Astrocyte of the cerebellum (primary cell): ENCODE measurements at places on chromosomes 12 and 14.

- no peak for DNase-seq
These were observed 172.5 kb upstream of the FOXN3 start for GRCh38 chr14:89589400-89590118.

DNA sequence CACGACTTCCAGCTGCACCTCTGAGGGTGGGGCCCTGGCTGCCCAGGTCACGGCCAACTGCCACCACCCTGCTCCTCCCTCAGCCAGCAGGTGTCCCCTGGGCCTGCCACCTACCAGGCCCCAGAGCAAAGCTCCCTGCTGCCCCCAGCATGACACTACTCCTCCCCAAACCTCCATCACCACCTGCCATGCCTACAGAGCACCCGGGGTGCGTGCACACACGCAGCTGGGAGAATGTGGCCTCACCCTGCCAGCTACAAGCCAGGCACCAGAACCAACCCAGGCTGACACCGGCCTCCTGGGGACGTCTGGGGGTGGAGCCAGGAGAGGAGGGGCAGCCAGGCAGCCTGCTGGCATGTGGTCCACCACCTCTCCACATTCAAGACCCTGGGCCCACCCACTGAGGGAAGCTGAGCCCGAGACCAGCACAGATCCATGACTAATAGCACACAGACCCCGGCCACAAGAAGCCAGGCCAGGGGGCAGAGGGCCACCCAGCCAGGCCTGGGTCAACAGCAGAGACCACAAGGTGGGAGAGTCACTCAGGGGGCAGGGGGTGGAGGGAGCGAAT is 3.4 kb downstream of the JAG2 start:
- DNase-seq = no peak

DNA sequence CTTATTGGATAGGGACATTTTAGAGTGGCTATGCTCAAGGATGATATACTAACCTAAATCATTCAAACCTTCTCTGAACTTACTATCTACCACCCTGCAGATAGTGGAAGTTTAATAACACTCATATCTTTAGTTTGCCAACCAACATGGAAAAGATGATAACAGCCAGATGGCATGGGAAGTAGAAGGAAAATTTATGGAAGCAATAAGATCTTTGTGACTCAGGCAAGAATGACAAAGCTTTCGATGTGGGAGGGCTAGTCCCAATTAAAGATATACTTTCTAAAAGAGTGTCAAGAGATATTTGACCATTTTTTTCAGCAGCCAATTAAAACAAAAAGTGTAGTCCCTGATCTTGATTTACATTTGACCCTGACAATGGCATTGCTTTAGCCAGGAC is 631.7 kb downstream of the RPS29 start:
- no peak for DNase-seq

DNA sequence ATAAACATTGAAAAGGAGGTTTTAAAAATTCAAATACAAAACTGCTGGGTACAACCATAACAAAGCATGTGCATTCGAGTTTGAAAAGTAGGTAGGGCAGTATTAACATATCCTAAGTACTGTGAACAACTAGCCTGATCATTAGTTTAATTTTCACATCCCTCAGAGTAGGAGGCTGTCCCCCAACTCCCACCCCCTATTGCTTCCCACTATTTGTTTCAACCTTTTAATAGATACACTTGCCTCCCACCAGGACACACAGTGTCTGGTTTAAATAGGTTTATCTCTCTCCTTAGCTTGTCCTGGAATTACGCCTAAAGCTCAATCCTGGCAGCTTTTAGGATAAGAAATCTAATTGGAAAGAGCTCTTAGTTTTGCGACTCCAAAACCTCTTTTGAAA is 2.1 kb downstream of the TAOK3 start:
- DNase-seq = no peak

DNA sequence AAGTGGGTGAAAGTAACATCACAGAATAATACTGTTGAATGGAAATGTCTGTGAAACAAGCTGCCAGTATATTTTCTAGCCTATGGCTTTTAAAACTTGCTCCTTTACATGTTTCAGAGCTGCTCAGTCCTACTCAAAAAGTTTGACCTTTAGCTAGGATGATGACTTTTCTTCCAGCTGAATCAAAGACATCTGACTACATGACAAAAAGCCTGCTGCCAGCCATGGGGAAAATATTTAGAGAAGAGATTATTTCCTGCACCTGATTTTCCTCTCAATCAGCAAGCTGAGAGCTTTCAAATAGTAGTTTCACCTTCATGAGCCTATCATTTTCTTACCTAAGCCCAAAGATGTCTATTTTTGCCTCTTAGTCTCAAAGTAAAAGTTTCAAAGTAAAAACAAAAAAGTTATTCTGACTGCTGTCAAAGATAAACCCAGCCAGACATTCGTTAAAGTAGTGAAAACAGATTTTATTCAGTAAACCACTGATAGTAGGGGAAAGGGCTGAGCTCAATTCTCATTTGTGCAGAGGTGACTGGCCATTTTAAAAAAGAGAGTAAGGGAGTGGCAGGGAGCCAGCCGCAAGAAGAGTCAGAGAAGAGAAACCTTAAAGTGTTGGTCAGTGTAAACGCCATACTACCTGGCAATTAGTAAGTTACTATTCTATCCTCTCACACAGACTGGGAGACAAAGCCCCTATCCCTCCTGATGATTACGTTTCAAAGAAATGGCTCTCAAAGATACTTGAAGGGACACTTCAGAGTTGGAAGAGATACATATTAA is 2.2 kb downstream of the ATP6V1D start:
- DNase-seq = no peak

DNA sequence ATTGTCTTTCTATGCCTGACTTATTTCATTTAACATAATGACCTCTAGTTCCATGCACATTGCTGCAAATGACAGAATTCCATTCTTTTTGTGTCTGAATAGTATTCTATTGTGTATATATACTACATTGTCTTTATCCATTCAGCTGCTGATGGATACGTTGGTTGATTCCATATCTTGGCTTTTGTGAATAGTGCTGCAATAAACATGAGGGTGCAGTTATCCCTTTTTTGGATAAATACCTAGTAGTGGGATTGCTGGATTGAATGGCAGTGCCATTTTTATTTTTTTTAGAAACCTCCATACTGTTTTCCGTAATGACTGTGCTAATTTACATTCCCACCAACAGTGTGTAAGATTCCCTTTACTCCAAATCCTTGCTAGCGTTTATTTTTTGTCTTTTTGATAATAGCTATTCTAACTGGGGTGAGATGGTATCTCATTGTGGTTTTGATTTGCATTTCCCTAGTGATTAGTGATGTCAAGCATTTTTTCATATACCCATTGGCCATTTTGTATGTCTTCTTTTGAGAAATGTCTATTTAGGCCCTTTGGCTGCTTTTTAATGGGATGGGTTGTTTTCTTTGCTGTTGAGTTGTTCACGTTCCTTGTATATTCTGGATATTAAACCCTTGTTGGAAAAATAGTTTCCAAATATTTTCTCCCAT is 2.3 kb downstream of the OAS2 start:
- DNase-seq = no peak

- no peak for DNase-seq
These were observed 90.2 kb downstream of the LIN7A start for GRCh38 chr12:80847575-80847974.

DNA sequence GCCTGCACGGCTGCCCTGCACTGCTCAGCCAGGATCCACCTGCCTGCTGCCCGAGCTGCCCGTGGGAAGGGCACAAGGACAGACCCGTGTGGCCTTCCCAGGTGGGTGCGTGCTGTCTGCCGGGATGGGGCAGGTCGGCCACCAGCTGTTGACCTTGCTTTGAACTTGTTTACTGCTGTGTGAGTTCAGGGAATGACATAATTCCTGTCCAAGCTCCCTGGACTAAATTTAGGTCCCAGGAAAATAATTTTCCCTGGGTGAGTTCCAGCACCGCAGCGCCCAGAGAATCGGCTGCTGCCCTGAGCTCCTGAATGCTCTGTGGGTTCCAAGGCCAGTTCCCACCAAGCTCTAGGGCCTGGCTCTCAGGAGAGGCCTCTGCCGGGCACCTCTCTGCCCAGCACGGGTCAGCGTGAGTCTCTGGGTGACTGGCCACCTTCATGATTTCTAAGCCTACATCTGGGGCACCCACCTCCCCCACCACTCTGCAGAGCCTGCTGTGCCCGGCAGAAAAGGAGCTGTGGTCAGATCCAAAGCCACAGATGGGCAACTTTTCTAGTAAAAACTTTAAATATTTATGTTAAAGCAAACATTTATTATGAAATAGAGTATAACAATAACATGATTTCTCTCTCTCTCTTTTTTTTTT is 27.2 kb upstream of the MLXIP start:
- DNase-seq = no peak

DNA sequence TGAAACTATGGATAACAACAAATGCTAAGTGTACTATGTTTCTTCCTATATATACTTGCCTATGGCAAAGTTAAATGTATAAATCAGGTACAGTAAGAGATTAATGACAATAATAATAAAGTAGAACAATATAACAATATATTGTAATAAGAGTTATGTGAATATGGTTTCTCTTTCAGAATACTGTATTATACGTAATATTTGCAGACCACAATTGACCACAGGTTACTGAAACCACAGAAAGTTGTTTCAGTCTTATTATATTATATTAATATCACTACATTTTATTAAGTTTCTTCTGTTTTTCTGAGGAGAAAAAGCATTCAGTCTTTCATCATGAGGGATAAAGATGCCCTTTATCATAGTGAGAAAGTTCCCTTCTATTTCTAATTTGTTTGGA is 131.2 kb downstream of the EML1 start:
- no peak for DNase-seq

DNA sequence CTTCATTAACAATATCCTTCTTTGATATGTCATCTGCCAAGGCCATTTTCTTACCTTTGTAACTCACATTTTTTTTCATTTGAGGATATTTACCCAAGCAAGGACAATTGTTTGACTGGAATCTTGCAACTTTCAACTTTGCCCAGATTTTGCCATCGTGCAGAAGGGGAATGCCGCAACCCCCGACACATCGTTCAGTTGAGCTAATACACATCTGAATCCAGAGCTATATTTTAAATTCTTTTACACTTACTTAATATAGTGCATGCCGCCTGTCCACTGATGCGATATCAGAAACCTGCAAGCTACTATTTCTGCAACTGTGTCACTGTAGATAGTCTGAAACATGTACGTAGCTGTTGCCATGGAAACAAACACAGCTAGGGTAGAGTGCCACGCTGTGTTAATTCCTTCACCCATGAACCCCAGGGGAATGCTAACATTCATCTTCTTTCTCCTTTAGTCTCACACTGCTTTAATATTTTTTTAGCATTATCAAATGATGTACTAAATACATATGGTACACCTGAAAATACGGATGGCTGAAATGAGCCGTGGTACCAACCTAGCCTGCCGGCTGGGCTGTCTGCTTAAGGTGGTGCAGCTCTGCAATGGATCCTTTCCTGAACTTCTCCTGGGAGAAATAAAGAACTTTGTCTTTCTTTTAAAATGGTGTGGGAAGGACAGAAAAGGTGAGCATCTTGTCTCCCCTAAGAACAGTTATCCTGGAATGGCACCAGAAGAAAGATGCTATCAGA is 77.0 kb upstream of the FOXN3 start:
- DNase-seq = no peak

- DNase-seq = no peak
These were observed 9.8 kb downstream of the FAM222A start for GRCh38 chr12:109723311-109723881.

DNA sequence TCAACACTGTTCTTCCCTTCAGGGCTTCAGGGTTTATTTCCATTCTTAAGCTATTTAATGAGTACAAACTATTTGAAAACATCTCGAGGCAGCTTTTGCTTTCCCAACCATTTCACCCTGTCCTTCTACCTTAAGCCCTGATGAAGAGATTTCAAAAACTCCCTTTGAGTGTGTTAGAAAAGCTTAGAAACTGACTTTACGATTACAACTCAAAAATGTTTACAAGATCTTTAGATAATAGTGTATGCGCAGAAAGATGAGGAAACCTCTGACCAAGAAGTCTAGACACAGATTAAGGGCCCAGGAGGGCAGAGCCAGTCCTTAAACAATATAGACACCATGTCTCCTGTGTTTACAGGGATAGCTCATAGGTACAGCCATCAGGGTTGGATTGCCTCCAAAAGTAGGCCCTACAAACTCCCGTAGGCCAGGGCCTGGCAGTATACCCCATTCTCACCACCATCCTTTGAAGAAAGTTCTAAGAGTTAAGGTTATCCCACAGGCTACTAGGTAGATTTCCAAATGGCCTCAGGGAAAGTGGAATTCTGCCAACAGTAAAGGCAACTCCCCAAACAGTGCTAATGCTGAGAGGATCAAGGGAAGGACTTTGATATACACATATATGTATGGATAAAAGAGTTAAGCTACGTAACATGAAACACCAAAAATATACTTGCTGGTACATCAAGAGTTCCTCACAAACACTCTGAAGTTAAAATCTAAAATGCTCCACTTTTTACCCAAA is 11.4 kb upstream of the SOS2 start:
- no peak for DNase-seq

- no peak for DNase-seq
These were observed 89.7 kb downstream of the NRXN3 start for GRCh38 chr14:78259831-78260230.

- peak; percentile 91 for DNase-seq
These were observed 22.1 kb upstream of the E2F7 start for GRCh38 chr12:77087427-77087826.

GRCh38 chr12:84077679-84078078 is 834.9 kb downstream of the SLC6A15 start:
- no peak for DNase-seq

GRCh38 chr14:53055003-53055402 is 98.1 kb downstream of the DDHD1 start:
- peak; percentile 55 for DNase-seq

- no peak for DNase-seq
These were observed 318.6 kb downstream of the ITPR2 start for GRCh38 chr12:26514364-26514763.

GRCh38 chr14:102450206-102451063 is 59.1 kb downstream of the ANKRD9 start:
- no peak for DNase-seq

- peak; percentile 60 for DNase-seq
These were observed 101.0 kb downstream of the BEGAIN start for GRCh38 chr14:100486025-100486828.

- no peak for DNase-seq
These were observed 128.1 kb upstream of the C14orf180 start for GRCh38 chr14:104451474-104451873.

DNA sequence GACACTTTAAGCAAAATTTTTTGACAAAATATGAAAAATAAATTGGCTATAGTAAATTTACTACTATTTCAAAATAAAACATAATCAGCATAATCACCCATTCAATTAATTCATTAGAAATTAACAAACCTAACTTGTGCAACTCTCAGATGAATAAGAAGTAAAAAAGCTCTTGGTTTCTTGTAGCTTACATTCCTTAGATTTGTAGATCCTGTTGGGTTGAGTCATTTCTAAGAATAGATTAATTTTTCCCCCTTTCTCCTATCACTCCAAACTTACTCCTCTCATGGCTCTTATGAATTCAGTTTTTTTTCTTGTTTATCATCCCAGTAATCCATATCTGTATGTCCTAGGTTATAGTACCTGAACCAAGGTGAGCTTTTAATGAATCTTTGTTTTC is 230.9 kb upstream of the LRIG3 start:
- no peak for DNase-seq

- no peak for DNase-seq
These were observed 30.7 kb upstream of the HDAC7 start for GRCh38 chr12:47850153-47851084.

GRCh38 chr12:74957231-74957630 is 252.4 kb downstream of the KCNC2 start:
- no peak for DNase-seq
